ENCODE measurements at places on chromosomes 5 and 9. TPM values are rescaled to one million over a fixed set of nuclear protein-coding genes. Genes with fewer than 3 reads are reported as not detected.
A peak's percentile ranks its signal among the peaks of the same experiment; 100 is the strongest.

- DNase-seq: peak; percentile 51
Observed at GRCh38 chr5:32076699-32077695, 97.1 kb downstream of the GOLPH3 start.

GRCh38 chr9:21357479-21358460, 7.1 kb upstream of the IFNA6 start:
- no peak for DNase-seq

- no peak for DNase-seq
Observed at GRCh38 chr9:92404042-92404836, at the start of gene OGN. Gene OGN, minus strand, starts transcription at chr9:92404578. Its CDS starts 1,171 bp downstream, at chr9:92403407.

GRCh38 chr5:103207011-103207410, 51.6 kb upstream of the MACIR start:
- no peak for DNase-seq

The SPINK5 gene
- not detected for total RNA-seq

- peak; percentile 54 for DNase-seq
Observed at GRCh38 chr5:72234265-72234700, 85.8 kb downstream of the MRPS27 start.

The MTMR12 gene
- 21.6 TPM for total RNA-seq

DNA sequence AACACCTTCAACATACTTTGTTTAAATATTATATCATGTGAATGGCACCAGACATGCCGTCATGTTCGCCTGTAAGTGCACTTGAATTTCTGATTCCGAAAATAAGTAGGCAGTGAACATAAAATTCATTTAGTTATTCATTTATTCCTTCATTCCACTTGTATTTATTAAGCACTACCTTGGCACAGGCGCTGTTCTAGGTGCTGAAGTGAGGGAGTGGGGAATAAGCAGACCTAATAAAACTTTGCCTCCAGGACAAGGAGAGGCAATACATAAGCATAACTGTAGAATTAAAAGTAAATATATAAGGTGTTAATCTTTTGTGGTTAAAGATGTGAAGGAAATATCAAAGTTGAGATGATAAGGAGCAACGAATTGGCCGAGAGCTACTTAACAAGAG, 297.4 kb downstream of the TENT4A start:
- DNase-seq: no peak

DNA sequence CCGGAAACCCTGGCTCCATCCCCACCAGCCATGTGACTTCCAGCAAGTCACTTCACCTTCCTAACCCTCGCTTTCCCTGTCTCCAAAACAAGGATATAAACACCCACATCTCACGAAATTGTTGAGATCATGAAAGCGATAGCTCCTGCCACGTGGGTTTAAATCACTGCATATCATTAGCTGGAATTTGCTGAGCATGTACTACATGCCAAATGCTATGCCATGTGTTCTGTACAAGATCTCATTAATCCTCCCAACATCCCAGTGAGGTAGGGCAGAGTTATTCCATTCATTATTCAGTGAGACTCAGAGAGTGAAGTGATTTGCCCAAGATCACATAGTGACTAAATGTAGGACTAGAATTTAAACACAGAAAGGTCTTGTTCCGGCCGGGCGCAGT, 29.2 kb upstream of the HRH2 start:
- no peak for DNase-seq

The PCDHGC4 gene
- total RNA-seq: 0.12 TPM

The ACTL7B gene
- total RNA-seq: not detected

DNA sequence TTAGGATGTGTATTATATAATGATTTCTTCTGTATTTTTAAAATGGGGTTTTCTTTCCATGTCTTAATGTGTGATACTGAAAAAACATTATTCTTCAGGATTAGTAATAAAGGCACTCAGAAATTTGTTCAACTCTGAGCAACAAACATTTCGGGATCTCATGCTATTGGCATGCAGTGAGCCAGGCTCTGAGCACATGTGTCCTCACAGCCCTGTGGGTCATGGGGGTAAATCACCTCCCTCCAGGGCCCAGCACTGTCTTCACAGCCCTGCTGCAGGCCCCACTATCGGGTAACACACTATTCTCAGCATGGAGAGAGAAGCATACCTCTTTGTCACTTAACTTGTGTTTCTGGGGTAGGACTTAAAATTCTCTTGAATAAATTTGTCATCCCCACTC, 14.0 kb downstream of the TMEM174 start:
- no peak for DNase-seq

The C9orf50 gene
- total RNA-seq: not detected

The ZCCHC10 gene
- 42.6 TPM for total RNA-seq

DNA sequence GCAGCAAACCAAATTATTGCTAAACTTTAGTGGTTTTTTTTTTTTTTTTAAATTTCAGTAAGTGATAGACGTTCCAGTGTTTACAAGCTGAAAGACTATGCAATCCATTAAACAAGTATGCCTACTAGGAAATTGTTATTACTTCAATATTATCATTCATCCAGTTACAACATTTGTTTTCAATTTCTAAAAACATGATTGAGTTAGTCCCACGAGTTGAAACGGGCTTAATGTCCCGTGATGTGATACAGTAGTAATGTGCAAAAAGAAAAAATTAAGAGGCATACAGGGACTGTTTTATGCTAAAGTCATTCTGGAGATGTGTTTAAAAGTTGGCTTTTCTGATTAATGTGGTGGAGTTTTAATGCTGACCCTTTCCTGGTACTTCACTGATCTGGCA, 550.3 kb upstream of the DMAC1 start:
- DNase-seq: no peak

The BTNL3 gene
- total RNA-seq: not detected

GRCh38 chr9:2679011-2679410, 38.3 kb upstream of the KCNV2 start:
- DNase-seq: no peak

- DNase-seq: no peak
Observed at GRCh38 chr5:13708906-13709305, 235.6 kb downstream of the DNAH5 start.

The MARCHF11 gene
- total RNA-seq: not detected

- no peak for DNase-seq
Observed at GRCh38 chr9:91771027-91771426, 179.0 kb downstream of the ROR2 start.

GRCh38 chr9:71928376-71928775, 16.9 kb downstream of the C9orf85 start:
- DNase-seq: no peak

The KCNN2 gene
- total RNA-seq: not detected

The PCDHAC2 gene
- 1.2 TPM for total RNA-seq

The P4HA2 gene
- 36.8 TPM for total RNA-seq

- DNase-seq: no peak
Observed at GRCh38 chr5:103424453-103425205, 138.0 kb downstream of the NUDT12 start.

- DNase-seq: no peak
Observed at GRCh38 chr5:31781772-31782171, 142.8 kb downstream of the PDZD2 start.

The HRH2 gene
- total RNA-seq: not detected

- DNase-seq: no peak
Observed at GRCh38 chr5:91586232-91586631, 203.1 kb upstream of the ARRDC3 start.

GRCh38 chr5:104345222-104346016, 782.8 kb upstream of the NUDT12 start:
- no peak for DNase-seq

The PCDHB13 gene
- 2.2 TPM for total RNA-seq

DNA sequence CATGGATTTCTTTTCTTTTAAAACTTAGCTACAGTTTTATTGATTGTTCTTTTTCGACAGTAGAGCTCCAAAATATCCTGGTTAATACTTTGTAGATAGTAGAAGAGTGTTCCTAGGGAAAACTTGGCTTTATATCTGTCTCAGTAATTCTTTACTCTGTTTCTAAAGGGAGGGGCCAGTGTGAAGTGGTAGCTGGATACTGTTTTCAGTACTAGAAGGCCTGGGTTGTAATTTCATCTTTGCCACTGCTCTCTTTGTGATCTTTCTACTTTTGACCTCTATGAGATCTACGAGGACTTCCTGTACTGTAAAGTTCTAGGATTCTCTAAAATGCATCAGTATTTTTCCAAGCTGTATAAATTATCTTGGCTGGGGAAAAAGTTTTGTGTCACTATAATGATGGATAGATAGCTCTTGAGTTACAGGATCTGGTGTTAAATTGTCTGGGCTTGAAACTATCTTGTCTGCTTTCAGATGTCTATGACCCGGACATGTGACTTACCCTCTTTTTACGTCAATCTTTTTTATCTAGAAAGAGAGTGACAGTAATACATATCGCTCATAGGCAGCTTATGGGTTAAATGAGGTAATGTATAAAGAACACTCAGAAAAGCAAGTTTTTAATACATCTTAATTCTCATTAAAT, 53.6 kb downstream of the PRR16 start:
- DNase-seq: no peak

GRCh38 chr9:21502586-21502985, 20.5 kb upstream of the IFNE start:
- no peak for DNase-seq

GRCh38 chr9:101119206-101119819, 90.8 kb downstream of the PLPPR1 start:
- peak; percentile 53 for DNase-seq

- DNase-seq: no peak
Observed at GRCh38 chr5:91229031-91229727, 153.9 kb downstream of the ARRDC3 start.

The BAAT gene
- 0.14 TPM for total RNA-seq

GRCh38 chr9:128733256-128733655, 9.3 kb upstream of the ZDHHC12 start:
- peak; percentile 96 for DNase-seq

The NRARP gene
- total RNA-seq: 5.1 TPM

The SLIT3 gene
- total RNA-seq: not detected

DNA sequence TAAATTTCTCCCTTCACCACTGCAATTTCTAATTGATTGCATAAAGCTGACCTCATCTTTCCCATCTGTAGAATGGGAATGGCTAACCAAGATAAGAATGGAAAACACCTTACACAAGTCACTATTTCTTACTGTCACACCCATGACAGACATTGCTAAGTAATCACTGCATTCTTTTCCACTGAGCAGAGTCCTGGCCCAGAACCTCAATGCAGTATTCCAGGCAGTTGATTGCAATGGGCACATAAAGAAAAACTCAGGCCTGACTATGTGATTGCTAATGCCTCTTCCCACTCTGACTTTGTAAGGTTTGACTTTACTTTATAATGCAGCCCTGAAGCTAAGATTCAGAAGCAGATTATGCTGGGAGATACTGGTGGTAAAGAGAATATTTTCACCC, 29.3 kb downstream of the TRIM32 start:
- DNase-seq: no peak

DNA sequence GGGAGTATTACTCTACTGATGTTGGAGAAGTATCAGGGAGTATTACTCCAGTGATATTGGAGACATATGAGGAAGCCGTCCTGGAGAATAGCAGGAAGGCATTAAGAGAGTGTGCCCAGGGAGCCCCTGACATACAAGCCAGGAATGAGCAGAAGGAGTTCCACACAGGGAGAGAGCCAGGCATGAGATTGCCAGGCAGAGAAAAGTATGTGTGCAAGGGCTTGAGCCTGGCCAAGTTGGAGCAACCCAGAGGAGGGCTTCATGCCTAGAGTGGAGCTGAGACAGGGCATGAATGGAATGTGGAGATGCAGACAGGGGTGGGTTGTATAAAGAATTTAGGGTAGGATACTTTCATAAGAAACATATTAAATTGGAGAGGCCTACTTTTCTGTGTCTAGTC, 213.8 kb downstream of the ADCY2 start:
- DNase-seq: no peak

- DNase-seq: no peak
Observed at GRCh38 chr9:120187758-120188157, 392.2 kb downstream of the CDK5RAP2 start.

DNA sequence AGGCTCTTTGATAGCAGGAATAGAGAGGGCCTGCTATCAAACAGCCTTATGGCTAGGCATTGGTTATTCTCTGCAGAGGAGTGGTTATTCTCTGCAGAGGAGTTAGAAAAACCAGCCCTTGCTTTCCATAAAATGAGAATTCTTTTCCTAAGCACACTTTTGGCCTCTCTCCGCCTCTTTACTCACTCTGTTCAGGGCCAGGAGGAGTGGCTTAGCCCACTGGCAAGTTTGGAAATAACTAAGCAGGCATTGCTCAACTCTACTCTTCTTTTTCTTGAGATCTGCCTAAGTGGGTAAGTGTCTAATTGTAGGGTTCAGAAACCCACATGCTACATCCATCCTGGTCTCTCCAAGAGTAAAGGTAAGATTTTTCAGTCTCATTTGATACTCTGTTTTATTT, 341.7 kb downstream of the KIAA0825 start:
- no peak for DNase-seq

- peak; percentile 20 for DNase-seq
Observed at GRCh38 chr5:77239126-77239741, 28.8 kb downstream of the PDE8B start.

GRCh38 chr9:127837346-127837745, 17.1 kb downstream of the ENG start:
- DNase-seq: no peak

- DNase-seq: no peak
Observed at GRCh38 chr9:111529787-111530186, 4.8 kb downstream of the ZNF483 start.

The NMUR2 gene
- not detected for total RNA-seq

- DNase-seq: no peak
Observed at GRCh38 chr5:68543212-68543611, 327.7 kb downstream of the PIK3R1 start.

- DNase-seq: no peak
Observed at GRCh38 chr5:179727106-179727505, 5.5 kb upstream of the MAML1 start.

- DNase-seq: no peak
Observed at GRCh38 chr5:170263906-170264305, 31.1 kb downstream of the C5orf58 start.

- DNase-seq: no peak
Observed at GRCh38 chr5:132237141-132237540, 9.5 kb upstream of the P4HA2 start.

- DNase-seq: no peak
Observed at GRCh38 chr5:54186912-54187445, 123.4 kb downstream of the ARL15 start.

The UBAC1 gene
- total RNA-seq: 34.4 TPM
